ENCODE measurements at places on chromosomes 13 and 19.

GRCh38 chr13:98143157-98143553 lies 261 bp downstream of the FARP1 start:
- DNase-seq, result no peak

DNA sequence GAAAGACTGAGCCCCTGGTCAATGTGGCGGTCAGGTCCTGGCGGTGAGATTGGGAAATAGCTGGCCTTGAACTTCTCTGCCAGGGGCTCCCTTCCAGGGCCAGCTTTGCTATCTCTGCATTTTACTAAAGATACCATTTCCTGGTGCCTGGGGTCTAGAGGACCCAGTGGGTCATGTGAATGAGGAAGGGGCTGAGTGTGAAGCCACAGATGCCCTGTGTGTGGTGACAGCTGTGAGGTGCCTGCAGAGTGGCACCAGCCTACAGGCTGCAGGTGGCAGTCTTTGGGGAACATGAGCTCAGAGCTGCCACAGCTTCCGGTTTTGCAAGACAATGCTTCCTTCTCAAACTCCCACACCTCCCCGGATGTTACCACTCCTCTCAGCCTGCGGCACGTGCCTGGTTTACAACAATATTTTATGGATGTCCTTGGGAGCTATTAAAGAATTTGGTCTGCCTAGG lies 5.2 kb upstream of the MLNR start:
- no peak for DNase-seq

DNA sequence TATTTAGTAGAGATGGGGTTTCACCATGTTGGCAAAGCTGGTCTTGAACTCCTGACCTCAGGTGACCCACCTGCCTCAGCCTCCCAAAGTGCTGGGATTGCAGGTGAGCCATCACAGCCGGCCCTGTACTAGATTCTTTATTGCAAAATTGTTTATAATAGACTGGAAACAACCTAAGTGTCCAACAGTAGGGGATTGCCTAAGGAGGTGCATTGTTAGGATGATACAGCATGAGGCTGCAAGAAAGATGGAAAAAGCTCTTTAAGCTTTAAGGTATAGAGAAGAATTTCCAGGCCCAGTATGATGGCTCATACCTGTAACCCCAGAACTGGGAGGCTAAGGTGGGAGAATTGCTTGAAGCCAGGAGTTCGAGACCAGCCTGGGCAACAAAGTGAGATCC lies 8.2 kb downstream of the BCAT2 start:
- no peak for DNase-seq

GRCh38 chr19:3508771-3509535 lies 2.8 kb downstream of the FZR1 start:
- DNase-seq, result no peak

- no peak for DNase-seq
Observed at GRCh38 chr19:50629801-50630200, 9.9 kb downstream of the SYT3 start.

DNA sequence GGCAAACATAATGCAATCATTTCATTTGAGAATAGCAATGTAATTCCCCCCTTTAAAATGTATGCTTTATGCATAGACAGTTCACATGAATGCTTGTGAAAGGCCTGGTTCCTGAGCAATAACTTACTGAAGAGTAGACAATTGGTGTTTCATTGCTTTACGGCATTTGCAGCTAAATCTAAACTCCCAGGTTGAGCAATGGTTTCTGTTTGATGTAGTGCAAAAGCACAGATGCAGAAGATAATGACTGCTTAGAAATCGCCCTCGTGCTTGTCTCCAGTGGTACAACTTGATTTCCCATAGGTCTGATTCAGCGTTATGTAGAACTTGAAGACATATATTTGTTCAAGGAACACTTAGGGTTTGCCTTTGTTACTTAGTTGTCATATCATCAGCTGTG lies 1018.3 kb downstream of the DIAPH3 start:
- DNase-seq, result no peak

- no peak for DNase-seq
Observed at GRCh38 chr19:42303101-42303464, 659 bp upstream of the PAFAH1B3 start.

- no peak for DNase-seq
Observed at GRCh38 chr13:58056426-58056825, 424.9 kb downstream of the PCDH17 start.

GRCh38 chr13:48431987-48432615 lies 19.2 kb upstream of the LPAR6 start:
- no peak for DNase-seq

- DNase-seq, result no peak
Observed at GRCh38 chr13:96991072-96991471, 3.2 kb downstream of the OXGR1 start.

DNA sequence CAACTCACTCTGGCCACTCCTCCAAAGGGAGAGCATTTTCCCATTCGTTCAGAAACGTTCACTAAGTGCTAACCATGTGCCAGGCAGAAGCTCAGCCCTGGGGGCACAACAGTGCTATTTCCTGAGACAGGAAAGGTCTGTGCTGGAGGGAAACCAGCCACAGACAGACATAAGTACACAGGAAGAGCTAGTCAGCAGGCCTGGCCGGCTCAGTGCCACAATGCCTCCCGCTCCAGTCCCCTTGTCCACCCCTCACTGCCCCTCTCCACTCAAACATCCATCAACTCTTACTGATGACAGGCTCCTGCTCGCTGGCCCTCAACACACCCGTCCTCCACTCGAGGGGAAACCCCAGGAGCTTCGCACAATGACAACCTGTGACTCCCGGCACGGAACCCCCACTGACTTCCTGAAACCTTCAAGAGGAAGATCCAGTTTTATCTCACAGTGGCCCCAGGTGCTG lies 11.3 kb upstream of the PLA2G4C start:
- no peak for DNase-seq

GRCh38 chr13:99178636-99179035 lies 22.0 kb upstream of the UBAC2 start:
- DNase-seq, result no peak

- peak; percentile 44 for DNase-seq
Observed at GRCh38 chr13:32426191-32426989, 1.5 kb downstream of the N4BP2L1 start.

DNA sequence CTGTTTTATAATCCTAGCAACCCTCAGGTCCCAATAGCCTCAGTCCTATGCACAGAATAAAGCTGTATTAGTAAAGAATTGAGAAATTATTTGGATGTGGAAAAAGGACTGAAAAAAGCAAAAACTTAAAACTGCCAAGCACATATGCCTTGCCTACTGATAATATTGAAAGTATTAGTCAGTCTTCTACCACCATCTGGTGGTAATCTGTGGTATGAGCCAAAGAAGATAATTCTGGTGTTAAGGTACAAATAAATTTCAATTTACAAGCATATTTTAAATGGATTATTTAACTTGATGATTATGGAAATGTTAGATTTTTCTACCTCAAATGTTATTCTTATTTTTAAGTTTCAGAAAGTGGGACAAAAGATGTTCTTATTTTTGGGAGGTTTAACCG lies 460.3 kb upstream of the KLHL1 start:
- no peak for DNase-seq

GRCh38 chr19:53158119-53158656 lies 665 bp downstream of the ZNF347 start:
- DNase-seq, result no peak

DNA sequence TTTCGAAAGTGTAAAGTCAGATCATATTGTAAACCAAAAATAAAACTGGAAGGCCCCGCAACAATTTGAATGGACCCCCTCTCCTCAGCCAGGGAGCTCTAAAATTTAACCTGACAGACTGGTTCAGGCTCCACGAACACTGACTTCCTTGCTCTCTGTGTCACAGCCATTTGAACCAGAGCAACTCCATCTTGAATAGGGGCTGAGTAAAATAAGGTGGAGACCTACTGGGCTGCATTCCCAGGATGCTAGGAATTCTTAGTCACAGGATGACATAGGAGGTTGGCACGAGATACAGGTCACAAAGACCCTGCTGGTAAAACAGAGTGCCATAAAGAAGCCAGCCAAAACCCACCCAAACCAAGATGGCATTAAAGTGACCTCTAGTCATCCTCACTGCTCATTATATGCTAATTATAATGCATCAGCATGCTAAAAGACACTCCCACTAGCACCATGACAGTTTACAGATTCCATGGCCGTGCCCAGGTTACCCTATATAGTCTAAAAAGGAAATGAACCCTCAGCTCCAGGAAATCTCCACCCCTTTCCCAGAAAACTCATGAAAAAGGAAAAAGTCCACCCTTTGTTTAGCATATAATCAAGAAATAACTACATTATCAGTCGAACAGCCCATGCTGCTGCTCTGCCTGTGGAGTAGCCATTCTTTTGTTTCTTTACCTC lies 43.1 kb downstream of the RFXAP start:
- no peak for DNase-seq

DNA sequence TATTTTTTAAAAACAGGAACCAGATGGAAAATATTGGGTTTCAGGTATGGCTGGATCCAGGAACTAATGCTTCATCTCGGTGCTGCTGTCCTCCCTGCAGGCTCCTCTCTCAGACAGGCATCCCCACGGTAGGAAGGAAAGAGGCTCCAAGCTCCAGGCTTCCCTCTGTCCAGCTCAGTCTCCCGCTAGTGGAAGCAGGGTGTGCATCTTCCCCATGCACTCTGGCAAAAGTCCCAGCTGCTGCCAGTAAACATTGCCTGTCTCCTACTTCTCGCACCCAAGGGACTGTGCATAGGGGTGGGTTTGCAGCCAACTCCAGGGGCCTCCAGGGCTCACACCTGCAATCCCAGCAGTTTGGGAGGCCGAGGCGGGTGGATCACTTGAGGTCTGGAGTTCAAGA lies 29.2 kb downstream of the IL12RB1 start:
- no peak for DNase-seq

DNA sequence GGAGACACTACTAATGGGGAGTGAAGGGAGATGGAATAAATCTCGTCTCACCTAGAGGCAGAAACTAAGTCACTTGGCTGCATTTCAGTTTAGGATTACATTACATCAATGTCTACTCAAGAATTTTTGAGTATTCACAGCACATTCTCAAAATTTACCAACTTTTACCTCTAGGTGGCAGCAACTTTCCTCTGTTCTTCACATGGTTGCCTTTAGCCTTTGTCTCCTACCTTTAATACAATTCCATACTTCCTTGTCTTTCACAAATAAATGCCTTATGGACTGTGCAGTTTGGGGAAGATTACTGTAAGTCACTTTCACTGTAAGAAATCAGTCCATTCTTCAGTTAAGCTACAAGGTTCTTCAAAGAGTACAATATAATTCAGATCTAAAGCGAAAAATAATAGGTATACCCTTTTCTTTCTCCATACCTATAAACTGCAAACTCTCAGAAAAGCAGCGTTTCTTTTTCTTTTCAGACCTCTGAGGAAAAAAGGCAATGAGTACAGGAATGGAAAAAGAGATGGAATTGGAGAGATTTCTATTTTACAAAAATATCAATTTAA lies 379.4 kb downstream of the KLF12 start:
- no peak for DNase-seq

- no peak for DNase-seq
Observed at GRCh38 chr13:39266426-39266825, 228.2 kb downstream of the NHLRC3 start.

DNA sequence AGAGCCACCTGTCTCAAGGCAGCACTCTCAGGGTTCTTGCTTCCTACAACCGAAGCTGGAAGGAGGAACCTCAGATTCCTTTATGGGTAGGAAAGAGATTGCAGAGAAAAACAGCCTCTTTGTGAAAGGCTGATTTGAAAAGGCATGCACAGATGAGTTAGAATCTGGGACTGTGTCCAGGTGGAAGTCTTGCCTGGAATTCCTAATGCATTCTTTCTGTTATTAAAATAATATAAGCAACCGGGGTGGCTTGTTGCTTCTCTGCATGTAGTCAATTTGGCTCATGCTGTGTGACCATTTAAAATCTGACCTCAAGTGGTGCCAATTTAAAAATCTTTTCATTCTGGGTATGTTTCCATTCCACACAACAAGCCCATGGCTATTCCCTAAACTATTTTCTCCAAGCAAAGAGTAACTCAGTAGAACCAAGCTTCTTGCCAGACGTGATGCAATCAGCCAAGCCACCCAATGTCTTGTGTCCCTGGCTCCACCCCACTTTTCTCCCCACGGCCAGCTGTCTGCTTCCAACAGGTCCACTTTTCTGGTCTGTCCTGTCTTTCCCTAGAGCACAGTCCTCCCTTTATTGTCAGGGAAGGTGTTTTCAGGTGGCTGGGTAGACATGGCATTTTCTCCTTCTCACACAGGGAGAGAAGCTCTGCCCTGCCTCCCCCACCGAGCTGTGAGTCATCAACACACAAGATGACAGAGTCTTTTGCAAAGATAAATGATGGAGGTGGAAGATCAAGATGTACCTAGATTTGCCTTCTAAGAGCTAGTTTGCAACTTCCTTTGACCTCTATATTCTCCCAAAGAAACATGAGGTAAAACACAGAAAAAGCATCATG lies 394.3 kb downstream of the FOXO1 start:
- no peak for DNase-seq

- DNase-seq, result no peak
Observed at GRCh38 chr13:22162889-22163288, 492.0 kb downstream of the FGF9 start.

DNA sequence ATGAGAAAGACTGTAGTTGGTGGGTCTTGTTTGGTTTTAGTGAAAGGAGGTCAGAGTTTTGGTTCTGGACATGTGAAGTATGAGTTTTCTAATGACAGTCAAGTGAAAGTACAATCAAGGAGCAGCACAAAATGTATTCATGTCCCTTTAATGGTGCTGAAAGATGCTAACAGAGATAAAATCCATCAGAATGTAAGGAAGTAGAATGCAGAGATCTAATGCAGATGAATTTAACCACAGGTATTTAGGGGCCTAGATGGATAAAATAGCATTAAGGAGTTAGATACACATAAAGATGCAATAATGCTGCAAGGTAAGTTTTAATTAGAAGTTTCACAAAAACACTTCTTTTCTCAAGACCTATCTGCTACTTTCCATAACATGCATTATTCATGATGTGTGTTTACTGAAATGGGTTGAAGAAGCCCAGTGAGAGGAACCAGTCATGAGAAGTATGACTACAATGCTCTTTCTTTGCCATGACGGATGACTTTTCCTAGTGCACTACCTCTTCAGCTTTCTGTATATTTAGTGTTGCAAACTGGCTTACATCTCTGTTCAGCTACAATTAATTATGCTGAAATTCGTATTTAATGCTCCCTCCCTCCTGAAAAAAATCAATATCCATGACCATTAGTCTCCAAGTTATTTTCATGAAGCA lies 222.9 kb upstream of the HTR2A start:
- no peak for DNase-seq

- no peak for DNase-seq
Observed at GRCh38 chr19:33910922-33911321, 114.3 kb downstream of the KCTD15 start.

GRCh38 chr13:42926555-42926954 lies 65.5 kb downstream of the EPSTI1 start:
- DNase-seq, result no peak

DNA sequence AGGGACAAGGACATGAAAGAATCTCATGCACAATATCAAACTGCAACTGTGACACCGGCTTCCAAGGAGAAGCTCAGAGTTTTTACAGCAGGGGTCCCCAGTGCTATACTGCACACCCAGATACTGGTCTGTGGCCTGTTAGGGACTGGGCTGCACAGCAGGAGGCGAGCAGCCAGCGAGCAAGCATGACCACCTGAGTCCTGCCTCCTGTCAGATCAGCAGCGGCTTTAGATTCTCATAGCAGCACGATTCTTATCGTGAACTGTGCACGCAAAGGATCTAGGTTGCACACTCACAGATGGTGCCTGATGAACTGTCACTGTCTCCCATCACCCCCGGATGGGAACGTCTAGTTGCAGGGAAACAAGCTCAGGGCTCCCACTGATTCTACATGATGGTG lies 13.1 kb upstream of the CD22 start:
- no peak for DNase-seq

Measured in central memory CD8-positive, alpha-beta T cell (primary cell).